ENCODE measurements at places on chromosomes 5 and 9.

DNA sequence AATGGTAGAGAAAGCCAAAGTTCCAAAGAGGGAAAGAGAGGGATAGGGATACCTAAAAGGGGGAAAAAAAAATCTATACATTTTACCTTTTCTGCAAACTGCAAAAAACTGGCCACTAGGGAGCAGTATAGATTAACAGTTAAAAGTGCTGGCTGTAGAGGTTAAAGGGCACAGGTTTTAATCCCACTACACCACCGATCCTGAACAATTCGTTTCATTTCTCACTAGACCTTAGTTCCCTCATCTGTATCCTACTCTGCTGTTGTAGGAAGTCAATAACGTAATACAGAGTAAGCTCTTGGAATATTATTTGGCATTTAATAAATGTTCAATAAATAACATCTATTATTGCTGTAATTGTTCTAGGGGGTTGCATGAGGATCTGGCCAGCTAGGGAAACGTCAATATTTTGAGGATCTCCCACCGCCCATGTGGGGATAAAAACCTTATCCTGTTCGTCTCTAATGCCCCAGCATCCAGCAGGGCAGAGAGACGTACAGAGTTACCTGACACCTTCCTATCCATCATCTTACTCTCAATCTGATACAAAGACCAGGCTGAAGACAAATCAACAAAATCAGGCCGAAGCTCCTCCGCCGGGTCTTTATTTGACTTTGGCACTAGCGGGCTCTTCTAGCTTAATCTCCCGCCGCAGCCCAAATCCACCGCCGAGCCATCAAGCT, 757 bp downstream of the CDC26 start:
- DNase-seq, result no peak

DNA sequence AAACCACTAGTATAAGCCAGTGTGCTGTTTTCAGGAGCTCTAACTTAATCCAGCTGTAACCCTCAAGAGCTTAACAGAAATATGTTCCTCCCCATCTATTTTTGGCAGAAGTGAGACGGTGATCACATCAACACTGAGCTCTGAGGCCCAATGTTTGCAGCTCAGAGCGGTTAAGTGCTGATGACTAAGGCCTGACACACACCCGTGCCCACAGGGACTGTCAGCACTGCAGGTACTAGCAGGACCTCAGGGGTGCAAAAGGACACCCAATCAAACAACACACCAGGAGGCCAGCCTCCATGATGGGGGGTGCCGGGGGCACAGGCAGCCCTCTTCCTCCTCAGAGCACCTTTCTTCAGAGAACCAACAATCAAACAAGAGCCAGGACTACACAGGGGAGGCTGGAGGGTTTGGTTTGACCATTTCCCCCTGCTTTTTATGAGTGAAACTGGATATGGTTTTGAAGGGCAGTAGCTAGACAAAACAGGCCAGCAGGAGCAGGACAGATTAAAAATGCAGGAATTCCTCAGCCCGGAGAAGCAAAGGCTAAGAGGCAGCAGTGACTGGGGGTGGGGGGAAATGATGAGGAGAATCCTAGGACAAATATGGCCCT, 61.3 kb downstream of the RAPGEF1 start:
- peak; percentile 71 for DNase-seq

GRCh38 chr5:136820848-136821247, 455.5 kb upstream of the TRPC7 start:
- DNase-seq, result no peak

DNA sequence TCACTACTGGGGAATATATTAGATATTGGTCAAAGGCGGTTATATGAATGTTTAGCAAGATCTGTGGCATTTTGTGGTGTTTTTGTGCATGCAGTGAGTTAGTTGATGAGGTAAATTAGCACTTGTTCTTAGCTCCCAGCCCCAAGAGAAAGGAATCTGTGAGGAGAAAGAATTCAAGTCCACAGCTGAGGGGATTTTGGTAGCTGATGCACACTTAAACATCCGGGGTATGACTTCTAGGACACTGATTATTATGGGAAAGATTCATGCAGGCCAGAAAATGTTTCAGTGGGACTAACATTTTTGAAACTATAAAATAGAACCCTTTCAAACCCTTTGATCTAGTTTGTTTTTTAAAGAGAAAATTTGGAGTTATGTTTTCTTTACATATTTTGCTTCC, 118.2 kb upstream of the RPS23 start:
- DNase-seq, result no peak

GRCh38 chr5:105371169-105371568, 1808.6 kb upstream of the NUDT12 start:
- DNase-seq, result no peak
